ENCODE measurements at places on chromosomes 7 and 10.

- no peak for DNase-seq
These were observed 152.3 kb downstream of the MAD1L1 start for GRCh38 chr7:2080477-2080876.

- no peak for DNase-seq
These were observed 6.0 kb downstream of the AGFG2 start for GRCh38 chr7:100544967-100545359.

GRCh38 chr10:49622426-49623425 is 8.9 kb downstream of the CHAT start:
- DNase-seq = no peak

GRCh38 chr7:83643739-83644138 is 5.2 kb downstream of the SEMA3E start:
- DNase-seq = no peak

DNA sequence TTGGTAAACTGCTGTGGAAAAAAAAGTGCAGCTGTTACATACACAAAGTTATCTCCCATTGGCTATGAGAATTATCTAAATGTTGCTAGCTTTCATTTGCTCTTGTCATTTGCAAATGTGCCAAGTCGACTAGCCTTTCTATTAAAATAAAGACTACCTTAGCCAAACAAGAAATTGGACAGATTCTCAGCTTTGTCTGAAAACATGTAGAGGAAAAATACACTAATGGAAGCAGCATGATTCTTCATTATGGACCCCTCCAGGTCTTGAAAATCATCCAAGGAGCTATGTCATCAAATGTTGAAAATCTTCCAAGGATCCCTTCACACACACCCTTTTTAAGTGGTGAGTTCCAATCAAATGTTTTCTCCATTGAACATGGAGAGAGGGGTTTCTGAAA is 237.7 kb downstream of the ETV1 start:
- DNase-seq = no peak

DNA sequence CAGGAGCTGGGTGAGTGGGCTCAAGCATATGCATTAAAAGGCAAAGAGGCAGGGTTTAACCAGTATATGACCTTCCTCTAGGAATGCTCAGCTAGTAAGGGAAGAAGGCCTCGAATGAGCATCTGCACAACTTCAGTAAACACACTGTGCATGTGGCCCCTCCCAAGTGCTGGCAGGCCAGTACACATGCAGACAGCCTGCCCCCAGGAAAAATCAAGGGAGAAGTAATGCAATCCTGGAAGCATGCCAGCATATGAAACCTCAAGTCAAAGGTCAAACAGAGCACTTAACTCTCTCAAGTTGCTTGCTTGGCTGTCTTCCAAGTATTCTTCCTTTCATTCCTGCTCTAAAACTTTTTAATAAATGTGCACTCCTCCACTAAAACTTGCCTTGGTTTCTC is 208.4 kb downstream of the ACTR3B start:
- DNase-seq = no peak

GRCh38 chr7:142542942-142543341 is 206.3 kb upstream of the PRSS1 start:
- DNase-seq = no peak

DNA sequence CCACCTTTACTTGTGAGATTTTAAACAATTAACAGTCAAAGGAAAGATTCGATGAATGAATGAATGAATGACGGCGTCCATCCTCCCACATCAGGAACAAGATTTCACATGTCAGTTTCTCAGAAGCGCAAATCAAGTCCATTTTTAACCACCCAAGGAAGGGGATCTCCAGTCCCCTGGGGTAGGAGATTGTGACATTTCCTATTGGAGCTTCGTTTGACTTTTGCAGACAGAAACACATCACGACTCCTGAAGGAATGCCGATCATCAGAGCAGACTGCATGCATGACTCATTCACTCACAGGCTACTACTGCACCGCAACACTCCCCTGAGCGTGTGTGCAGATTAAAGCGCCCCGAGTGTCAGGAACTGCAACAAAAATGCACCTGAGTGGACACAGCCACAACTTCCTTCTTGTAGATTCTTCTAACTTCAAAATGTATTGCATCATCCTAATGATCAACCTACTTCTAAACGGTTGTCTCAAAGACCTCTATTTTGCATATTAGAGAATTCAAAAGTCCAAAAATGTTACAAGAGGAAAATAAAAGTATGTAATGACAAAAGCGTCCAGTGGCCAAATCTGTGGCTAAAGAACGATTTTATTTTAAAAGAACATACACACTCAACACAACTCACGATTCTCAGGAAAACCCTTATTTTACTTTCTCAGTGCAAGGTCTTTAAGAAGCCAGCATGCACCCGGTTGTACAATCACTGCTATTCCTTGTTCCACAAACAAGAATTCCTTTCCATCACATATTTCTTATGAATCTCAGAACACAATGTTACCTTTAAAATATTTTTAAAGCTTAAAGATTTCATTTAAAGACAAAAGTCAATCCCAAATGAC is 172.6 kb downstream of the FAM107B start:
- DNase-seq = no peak

- DNase-seq = no peak
These were observed 111.7 kb upstream of the MBL2 start for GRCh38 chr10:52883996-52884871.

- DNase-seq = no peak
These were observed 569.7 kb downstream of the REEP3 start for GRCh38 chr10:64090865-64091264.

- no peak for DNase-seq
These were observed 75.4 kb downstream of the AFAP1L2 start for GRCh38 chr10:114328874-114329273.

DNA sequence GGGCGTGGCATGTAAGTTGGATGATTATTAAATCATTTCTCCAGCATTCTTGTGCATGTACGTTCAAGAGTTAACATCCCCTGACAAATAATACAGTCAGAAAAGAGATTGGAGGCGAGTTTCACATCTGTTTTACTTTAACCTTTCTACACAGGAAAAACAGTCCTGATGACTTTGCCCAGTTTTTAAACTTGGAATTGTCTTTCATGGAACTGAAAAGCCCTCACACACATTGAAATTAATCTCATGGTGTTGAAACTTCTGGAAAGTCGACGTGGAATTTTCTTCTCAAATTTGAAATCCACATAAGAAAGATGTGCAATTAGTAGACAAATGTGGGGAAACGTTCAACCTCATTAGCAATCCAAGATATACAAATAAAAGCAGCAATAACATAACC is 31.2 kb upstream of the ZNF438 start:
- no peak for DNase-seq

DNA sequence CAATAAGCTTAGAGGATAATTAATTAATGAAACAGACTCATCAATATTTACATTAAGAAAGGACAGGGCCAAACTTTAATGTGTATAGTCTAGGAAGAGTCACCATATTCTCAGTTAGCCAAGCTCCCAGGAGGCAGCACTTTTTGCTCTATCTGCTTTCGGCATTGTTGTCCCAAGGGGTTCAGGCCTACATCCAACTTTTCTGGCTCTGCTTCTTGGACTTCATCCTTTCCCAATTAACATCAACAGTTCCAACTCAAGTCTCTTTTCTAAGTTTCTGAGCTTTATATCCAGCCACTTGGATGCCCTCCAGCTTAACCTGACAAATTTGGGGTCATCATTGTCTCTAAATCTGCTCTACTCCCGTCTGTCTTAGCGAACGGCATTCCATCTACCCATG is 42.8 kb downstream of the GLI3 start:
- no peak for DNase-seq

DNA sequence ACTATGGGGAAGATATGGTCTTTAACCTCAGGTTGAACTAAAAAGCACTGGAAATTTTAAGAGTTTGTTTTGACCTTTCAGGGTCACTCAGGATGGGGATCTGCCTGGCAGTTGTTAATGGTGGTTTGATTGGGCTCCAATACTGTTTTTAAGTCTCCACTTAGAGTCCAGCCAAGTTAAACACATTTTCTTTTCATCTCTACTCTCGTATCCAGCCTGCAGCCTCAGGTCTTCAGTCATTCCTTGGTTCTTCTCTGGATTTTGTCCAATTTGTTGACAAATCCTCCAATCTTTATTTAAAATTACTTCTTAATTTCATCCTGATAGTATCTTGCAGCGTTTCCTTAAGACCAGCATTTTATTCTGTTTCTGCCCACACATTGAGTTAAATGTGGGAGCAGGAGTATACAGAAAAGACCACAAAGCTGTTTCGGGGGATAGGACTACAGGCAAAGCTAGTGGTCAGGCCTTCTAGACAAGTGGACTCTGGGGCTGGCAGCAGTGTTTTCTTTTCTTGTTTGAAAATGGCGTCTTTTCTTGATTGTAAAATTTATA is 133.2 kb upstream of the INHBA start:
- DNase-seq = no peak
